ENCODE measurements at places on chromosomes 11 and 22. TPM values are rescaled to one million over a fixed set of nuclear protein-coding genes. Genes with fewer than 3 reads are reported as not detected.

- H3K27me3 ChIP-seq = peaks cover 33% of the 10 kb centered on the region
- H3K27ac ChIP-seq = no peak overlapping the region
- no peaks in the 10 kb centered on the region for H3K4me1 ChIP-seq
- H3K4me3 ChIP-seq = no peak overlapping the region
- H3K36me3 ChIP-seq = no peaks in the 10 kb centered on the region
- DNase-seq = no peak
Measured at GRCh38 chr11:113572136-113572735, 97.0 kb upstream of the DRD2 start.

The LTBP3 gene
- total RNA-seq = 42.3 TPM

The KCNK7 gene
- 2.8 TPM for total RNA-seq

DNA sequence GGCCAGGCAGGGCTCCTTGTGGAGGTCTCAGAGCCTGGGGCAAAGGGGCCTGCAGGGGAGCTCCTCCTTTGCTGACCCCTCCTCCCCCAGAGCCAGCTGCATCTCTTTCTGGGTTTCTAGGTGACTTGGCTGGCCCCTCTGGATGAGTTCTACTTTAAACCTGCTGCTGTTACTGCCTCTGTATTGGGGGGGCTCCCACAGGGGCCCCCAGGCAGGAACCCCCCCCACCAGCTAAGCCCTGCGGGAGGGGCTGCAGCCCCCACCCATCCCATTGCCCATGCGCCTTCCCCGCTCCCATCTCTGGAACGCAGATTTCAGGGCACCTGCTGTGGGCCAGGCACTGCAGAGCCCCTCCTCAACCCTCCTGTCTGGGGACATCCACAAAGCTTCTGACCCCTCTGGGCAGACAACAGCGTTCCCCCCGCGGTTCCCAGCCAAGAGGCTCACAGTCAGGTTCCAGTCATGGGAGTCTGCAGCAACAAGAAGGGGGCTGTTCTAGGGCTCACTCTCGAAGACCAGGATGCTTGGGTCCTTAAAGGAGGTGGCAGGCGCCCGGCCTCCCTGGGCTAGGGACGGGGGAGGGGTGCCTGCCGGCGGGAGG, 815 bp upstream of the PLCB3 start:
- peak overlapping the region; percentile 56 for H3K4me3 ChIP-seq
- no peaks in the 10 kb centered on the region for H3K36me3 ChIP-seq
- DNase-seq = no peak
- H3K27me3 ChIP-seq = no peaks in the 10 kb centered on the region
- no peak overlapping the region for H3K27ac ChIP-seq

The CD3D gene
- total RNA-seq = 161 TPM

GRCh38 chr22:48257685-48258055, 1495.2 kb downstream of the TBC1D22A start:
- no peaks in the 10 kb centered on the region for H3K4me1 ChIP-seq
- H3K36me3 ChIP-seq = no peaks in the 10 kb centered on the region
- no peak for DNase-seq
- H3K27ac ChIP-seq = no peak overlapping the region
- H3K4me3 ChIP-seq = no peak overlapping the region
- H3K27me3 ChIP-seq = peaks cover 20% of the 10 kb centered on the region

The SH3BP1 gene
- 160 TPM for total RNA-seq

- H3K4me3 ChIP-seq = no peak overlapping the region
- no peaks in the 10 kb centered on the region for H3K4me1 ChIP-seq
Measured at GRCh38 chr22:48404801-48405447, 1422.7 kb downstream of the BRD1 start.

The PARVA gene
- total RNA-seq = not detected

- no peaks in the 10 kb centered on the region for H3K4me1 ChIP-seq
- H3K27ac ChIP-seq = no peak overlapping the region
- no peak overlapping the region for H3K4me3 ChIP-seq
- H3K27me3 ChIP-seq = peaks cover 3% of the 10 kb centered on the region
- H3K36me3 ChIP-seq = no peaks in the 10 kb centered on the region
Measured at GRCh38 chr11:109036011-109036410, 371.1 kb downstream of the DDX10 start.

DNA sequence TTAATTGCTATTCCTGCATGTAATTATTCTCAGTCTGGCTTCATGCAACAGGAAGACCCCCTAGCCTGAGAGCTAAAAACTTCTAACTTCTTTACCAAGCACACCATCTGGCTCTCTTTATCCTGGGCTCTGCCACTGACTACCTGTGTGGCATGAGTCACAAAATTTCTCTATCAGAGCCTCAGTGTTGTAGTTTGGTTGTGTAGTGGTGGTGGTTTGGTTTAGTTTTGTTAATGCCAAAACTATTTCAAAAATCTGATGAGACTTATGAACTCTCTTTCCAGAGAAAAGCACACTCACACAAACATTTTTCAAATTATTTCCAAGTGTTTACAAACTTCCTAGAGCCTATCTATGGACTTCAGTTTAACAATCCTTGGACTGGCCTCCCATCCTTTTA, 7.5 kb upstream of the IL17RA start:
- DNase-seq = no peak
- H3K27ac ChIP-seq = no peak overlapping the region
- H3K27me3 ChIP-seq = peaks cover 14% of the 10 kb centered on the region
- H3K4me1 ChIP-seq = peaks cover 12% of the 10 kb centered on the region
- H3K36me3 ChIP-seq = no peaks in the 10 kb centered on the region

DNA sequence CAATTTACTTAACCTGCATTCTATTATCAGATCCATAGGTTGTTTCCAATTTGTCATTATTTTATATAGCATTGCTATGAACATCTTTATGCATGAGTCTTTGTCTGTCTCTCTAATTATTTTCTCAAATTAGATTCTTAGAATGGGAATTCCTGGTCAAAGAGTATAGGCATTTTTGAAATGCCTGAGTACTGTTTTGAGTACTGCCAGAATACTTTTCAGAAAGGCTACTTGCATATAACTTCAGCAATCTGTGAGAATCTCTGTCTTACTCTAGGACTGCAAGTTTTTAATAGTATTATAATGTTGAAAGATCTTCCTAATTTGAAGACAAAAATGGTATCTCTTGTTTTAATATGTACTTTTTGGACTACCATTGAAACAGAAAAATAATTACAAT, 56.6 kb downstream of the KCNC1 start:
- DNase-seq = no peak
- no peaks in the 10 kb centered on the region for H3K36me3 ChIP-seq
- H3K27ac ChIP-seq = no peak overlapping the region
- H3K27me3 ChIP-seq = no peaks in the 10 kb centered on the region
- no peak overlapping the region for H3K4me3 ChIP-seq

The RPS19BP1 gene
- total RNA-seq = 122 TPM

The PRG2 gene
- 1.4 TPM for total RNA-seq

The ADAMTS8 gene
- not detected for total RNA-seq

The TENM4 gene
- total RNA-seq = not detected

The LIN7C gene
- total RNA-seq = 20.5 TPM

DNA sequence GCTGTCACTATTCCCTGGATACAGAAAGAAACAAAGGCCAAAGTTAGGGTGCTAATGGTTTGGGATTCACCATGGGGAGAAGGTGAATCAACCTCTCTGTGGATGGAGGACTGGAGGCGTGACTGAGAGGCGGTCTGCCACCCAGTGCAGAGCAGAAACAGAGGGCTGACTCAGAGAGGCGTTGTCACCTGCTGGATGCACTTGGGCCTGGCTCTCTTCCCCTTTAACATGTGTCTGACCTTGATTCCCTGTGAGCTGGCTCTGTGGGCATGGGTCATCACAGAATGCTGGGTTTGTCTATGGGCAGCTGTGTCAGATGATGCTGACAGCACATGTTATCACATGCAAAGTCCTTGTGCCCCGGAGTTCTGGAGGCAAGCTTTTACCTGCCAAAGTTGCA, 75.9 kb downstream of the LDLRAD3 start:
- DNase-seq = no peak
- no peak overlapping the region for H3K27ac ChIP-seq
- no peaks in the 10 kb centered on the region for H3K36me3 ChIP-seq
- no peak overlapping the region for H3K4me3 ChIP-seq
- H3K4me1 ChIP-seq = no peaks in the 10 kb centered on the region

DNA sequence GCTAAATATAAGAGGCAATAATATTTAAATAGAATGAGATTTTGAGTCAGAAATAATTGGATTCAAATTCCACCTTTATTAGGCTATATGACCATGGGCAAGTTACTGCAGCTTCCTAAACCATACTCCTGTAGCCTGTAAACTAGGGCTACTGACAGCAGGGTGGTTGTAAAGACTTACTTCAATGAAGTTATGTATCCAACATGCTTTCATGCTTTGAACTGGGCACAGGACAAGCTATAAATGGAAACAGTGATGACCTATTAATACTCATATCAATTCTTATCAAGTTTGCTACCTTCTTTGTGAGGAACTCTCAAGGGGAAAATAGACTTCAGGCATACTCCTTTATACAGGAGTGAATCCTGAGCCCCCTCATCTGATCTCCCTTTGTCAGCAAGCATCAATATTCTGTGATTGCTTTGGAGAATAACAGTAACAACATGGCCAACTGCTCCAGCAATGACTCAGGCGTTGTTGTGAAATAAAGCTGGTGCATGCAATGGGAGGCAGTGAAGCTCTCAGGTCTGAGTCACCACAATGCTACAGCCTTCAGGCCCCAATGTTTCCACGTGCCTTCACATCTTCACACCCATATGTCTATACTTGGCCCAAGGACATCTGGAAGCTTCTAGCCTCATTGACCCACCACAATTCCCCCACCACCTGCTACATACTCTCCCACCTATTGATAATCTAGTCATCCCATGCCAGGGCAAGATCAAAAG, 102.5 kb downstream of the KCNA4 start:
- H3K4me3 ChIP-seq = no peak overlapping the region
- H3K27ac ChIP-seq = no peak overlapping the region
- no peaks in the 10 kb centered on the region for H3K4me1 ChIP-seq
- DNase-seq = no peak
- peaks cover 4% of the 10 kb centered on the region for H3K36me3 ChIP-seq

The GRM5 gene
- total RNA-seq = 0.11 TPM

GRCh38 chr22:22974795-22975580, 87.4 kb downstream of the IGLL5 start:
- no peak overlapping the region for H3K27ac ChIP-seq
- no peak overlapping the region for H3K4me3 ChIP-seq
- H3K4me1 ChIP-seq = no peaks in the 10 kb centered on the region
- H3K27me3 ChIP-seq = peaks cover 43% of the 10 kb centered on the region
- DNase-seq = no peak

GRCh38 chr11:6812390-6813005, 13.0 kb upstream of the OR6A2 start:
- no peaks in the 10 kb centered on the region for H3K4me1 ChIP-seq
- H3K27ac ChIP-seq = no peak overlapping the region
- no peak for DNase-seq
- H3K4me3 ChIP-seq = no peak overlapping the region
- peaks cover 33% of the 10 kb centered on the region for H3K27me3 ChIP-seq

The SLC35F2 gene
- 15.0 TPM for total RNA-seq

GRCh38 chr11:83533166-83533565, 247.0 kb upstream of the CCDC90B start:
- no peak overlapping the region for H3K27ac ChIP-seq
- no peaks in the 10 kb centered on the region for H3K36me3 ChIP-seq
- no peak overlapping the region for H3K4me3 ChIP-seq
- DNase-seq = no peak
- H3K4me1 ChIP-seq = no peaks in the 10 kb centered on the region
- H3K27me3 ChIP-seq = no peaks in the 10 kb centered on the region

GRCh38 chr22:40764763-40765441, 54.2 kb downstream of the SLC25A17 start:
- no peaks in the 10 kb centered on the region for H3K4me1 ChIP-seq
- H3K27me3 ChIP-seq = no peaks in the 10 kb centered on the region
- no peak overlapping the region for H3K27ac ChIP-seq
- no peaks in the 10 kb centered on the region for H3K36me3 ChIP-seq
- no peak for DNase-seq
- no peak overlapping the region for H3K4me3 ChIP-seq

GRCh38 chr11:721741-722345, 15.8 kb downstream of the EPS8L2 start:
- DNase-seq = peak; percentile 59
- H3K36me3 ChIP-seq = no peaks in the 10 kb centered on the region
- H3K4me1 ChIP-seq = peaks cover 7% of the 10 kb centered on the region
- H3K4me3 ChIP-seq = no peak overlapping the region
- H3K27ac ChIP-seq = peak overlapping the region; percentile 57
- H3K27me3 ChIP-seq = peaks cover 15% of the 10 kb centered on the region

DNA sequence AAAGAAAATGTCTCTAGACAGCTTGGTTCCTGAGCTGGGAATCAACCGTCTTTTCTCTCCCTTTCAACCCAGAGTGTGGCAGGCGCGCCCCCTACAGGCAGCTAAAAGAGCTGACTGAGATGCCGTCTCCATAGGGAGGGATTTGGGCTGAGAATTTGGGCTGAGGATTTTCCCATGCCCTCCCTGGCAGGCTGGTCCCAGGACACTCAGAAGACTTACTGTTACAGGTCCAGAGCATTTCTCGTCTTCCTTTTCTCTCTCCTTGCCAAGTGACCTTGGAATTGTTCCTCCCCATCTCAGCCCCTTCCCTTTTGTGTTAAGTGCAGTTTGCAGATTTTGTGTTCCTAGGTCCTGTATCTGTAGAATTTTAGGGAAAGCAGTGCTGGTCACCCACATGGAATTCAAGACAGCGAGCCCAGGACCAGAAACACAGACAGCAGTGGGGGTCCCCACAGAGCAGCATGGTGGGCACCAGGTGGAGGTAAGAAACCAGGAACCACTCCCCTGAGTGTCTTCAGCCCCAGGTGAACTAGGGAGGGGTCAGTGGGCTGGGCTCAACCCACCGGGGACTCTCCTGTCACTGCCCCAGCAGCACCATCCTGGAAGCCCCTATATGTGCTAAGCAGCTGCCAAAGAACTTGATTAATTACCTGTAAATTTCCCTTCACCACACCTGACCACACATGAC, 9.9 kb upstream of the IGLL5 start:
- peaks cover 11% of the 10 kb centered on the region for H3K36me3 ChIP-seq
- H3K27me3 ChIP-seq = no peaks in the 10 kb centered on the region
- no peak overlapping the region for H3K27ac ChIP-seq
- H3K4me1 ChIP-seq = peaks cover 10% of the 10 kb centered on the region
- peak; percentile 79 for DNase-seq

DNA sequence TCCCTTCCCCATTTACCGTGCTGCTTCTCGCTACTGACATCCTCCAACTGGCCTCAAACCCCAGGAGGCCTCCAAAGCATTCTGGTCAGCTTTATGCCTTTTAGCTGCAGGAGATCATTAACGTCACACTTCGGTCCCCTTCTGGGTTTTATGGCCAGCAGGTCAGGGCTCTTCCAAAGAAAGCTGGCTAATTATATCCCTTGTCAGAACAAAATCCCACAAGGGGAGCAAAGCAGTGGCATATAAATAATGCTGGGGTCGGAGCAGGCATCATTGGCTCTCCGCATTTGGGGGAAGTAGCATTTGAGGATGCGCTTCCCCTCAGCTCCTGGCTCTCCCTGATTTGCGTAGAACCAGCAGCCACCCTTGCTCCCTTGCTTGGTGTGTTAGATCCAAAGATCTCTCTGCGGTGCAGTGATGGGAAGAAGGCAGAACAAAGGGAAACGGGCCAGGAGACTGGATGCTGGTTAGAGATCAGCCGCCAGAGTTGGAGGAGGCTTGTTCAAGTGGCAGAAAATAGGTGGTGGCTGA, 117.4 kb downstream of the DBX1 start:
- no peaks in the 10 kb centered on the region for H3K4me1 ChIP-seq
- H3K27me3 ChIP-seq = peaks cover 6% of the 10 kb centered on the region
- no peaks in the 10 kb centered on the region for H3K36me3 ChIP-seq
